ENCODE measurements at places on chromosomes 1 and 21.

GRCh38 chr1:18849261-18849711 is 10.2 kb downstream of the TAS1R2 start:
- no peak for DNase-seq

- no peak for DNase-seq
These were observed 46.2 kb downstream of the AHDC1 start for GRCh38 chr1:27557596-27558340.

- DNase-seq: no peak
These were observed 92.0 kb downstream of the HLX start for GRCh38 chr1:220971221-220971620.

- DNase-seq: no peak
These were observed 83.5 kb downstream of the NDUFS5 start for GRCh38 chr1:39109644-39110043.

GRCh38 chr1:179217943-179218507 is 11.5 kb downstream of the ABL2 start:
- no peak for DNase-seq

DNA sequence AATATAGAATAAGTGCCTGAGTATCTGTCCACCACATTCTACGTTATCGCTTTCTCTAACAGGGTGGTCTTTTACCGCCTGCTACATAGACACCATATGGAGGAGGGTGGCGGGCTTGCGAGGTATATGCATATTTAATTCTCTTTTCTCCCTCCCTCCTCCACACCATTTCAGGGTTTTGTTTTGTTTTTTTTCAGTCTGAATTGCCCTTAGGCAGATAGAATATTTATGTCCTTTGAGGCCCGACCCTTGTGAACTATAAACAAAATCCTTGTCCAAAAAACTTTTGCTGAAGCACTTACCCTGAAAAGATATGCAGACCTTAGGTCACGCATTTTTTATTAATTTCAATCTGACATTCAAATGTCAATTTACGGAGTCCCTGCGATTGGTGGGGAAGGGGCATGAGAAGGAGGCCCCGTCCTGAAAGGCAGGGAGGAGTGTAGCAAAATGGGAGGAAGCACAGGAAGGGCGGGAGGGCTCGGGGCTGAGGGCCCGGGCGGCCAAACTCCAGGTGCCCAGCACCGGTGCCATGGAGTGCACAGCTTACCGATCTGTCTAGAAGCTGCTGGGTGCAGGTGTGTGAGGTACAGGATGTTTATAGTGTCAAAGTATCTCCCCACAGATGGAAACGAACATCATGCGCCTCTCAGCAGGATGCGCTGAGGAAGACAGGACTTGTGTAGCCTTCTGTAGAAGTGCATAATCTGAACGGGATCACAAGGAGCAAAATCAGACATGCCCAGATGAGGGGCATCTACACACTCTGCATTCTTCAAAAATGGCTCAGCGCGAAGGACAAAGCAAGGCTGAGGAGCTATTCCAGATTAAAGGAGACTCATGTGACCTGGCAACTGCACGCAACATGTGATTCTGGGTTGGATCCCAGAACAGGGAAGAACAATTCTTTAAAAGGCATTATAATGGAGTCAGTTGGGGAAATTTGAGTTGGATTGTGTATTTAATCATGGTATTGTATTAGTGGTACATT is 68.8 kb upstream of the LYST start:
- DNase-seq: no peak

- no peak for DNase-seq
These were observed 55.2 kb upstream of the PTGS2 start for GRCh38 chr1:186735463-186735862.

DNA sequence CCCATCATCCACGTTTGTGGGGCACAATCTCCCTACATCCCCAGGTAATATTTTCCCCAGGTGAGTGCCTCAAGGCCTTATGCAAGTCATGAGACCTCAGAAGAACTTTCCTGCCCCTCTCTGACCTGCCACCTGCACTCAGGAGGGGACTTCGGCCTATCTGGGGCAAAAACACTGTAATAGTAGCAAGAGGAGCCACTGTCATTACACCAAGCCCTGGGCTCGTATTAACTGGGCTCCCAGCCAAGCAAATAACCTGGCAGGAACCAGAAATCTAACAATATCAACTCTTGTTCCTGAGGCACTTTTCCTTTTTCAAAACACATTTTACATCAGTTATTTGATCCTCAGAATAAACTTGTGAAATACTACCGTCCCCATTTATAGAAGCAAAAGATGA is 30.9 kb downstream of the LAMB3 start:
- DNase-seq: no peak

DNA sequence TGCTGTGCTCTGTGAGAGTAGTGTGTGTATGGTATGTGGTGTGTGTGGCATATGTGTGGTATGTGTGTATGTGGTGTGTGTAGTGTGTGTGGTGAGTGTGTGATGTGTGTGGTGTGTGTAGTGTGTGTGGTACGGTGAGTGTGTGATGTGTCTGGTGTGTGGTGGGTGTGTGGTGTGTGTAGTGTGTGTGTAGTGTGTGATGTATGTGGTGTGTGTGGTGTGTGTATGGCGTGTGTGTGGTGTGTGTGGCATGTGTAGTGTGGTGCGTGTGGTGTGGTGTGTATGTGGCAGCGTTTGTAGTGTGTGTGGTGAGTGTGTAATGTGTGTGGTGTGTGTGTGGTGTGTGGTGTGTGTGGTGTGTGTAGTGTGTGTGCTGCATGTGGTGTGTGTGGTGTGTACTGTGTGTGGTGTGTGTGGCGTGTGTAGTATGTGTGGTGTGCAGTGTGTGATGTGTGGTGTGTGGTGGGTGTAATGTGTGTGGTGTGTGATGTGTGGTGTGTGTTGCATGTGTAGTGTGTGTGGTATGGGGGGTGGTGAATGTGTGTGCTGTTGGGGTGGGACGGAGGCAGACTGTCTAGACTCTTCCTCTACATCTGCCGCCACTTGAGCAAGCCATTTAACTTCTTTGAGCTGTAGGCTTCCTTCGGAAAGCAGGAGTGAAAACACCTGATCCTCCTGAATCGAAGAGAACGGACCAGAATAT is 33.5 kb downstream of the GPA33 start:
- no peak for DNase-seq

GRCh38 chr21:45403133-45403824 is 1.7 kb upstream of the COL18A1 start:
- no peak for DNase-seq

DNA sequence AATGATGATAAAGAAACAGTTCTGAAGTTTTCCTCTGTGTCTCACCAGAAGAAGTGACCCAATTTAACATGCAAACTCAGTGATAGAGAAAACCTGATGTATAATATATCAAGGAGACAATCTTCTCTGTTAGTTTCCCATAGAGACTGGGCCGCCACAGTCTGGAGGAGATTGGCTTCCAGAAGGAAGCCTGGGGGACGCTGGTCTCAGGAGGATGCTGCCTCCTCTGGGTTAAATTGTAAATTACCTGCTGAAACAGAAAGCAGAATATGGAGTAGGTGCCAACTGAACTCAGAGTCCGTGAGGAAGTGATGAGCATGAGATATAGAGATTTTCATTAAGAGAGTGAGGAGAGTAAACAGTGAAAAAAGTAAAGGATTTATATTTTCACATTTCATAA is 15.8 kb downstream of the OR14I1 start:
- DNase-seq: no peak

DNA sequence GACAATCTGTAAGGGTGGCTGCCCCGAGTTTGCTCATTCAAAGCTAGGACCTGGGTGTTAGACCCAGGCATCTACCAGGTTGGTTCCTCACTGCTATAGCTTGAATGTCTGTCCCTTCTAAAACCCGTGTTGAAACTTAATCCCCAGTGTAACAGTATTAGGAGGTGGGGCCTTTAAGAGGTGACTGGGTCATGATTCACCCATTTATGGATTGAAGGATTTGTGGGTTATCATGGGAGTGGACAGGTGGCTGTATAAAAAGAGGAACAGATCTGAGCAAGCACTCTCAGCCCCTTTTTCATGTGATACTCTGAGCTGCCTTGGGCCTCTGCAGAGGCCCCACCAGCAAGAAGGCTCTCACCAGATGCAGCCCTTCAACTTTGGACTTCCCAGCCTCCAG is 29.4 kb downstream of the PSMG1 start:
- no peak for DNase-seq

- no peak for DNase-seq
These were observed 84.1 kb downstream of the DMRTB1 start for GRCh38 chr1:53543130-53543777.

- DNase-seq: no peak
These were observed 6.0 kb upstream of the AGO1 start for GRCh38 chr1:35876988-35877387.
